ENCODE measurements at places on chromosomes 5 and 9.

GRCh38 chr5:95725937-95726810 lies 5.0 kb upstream of the RHOBTB3 start:
- no peak for DNase-seq

- DNase-seq: no peak
Observed at GRCh38 chr5:171311322-171312077, 2.5 kb downstream of the TLX3 start.

DNA sequence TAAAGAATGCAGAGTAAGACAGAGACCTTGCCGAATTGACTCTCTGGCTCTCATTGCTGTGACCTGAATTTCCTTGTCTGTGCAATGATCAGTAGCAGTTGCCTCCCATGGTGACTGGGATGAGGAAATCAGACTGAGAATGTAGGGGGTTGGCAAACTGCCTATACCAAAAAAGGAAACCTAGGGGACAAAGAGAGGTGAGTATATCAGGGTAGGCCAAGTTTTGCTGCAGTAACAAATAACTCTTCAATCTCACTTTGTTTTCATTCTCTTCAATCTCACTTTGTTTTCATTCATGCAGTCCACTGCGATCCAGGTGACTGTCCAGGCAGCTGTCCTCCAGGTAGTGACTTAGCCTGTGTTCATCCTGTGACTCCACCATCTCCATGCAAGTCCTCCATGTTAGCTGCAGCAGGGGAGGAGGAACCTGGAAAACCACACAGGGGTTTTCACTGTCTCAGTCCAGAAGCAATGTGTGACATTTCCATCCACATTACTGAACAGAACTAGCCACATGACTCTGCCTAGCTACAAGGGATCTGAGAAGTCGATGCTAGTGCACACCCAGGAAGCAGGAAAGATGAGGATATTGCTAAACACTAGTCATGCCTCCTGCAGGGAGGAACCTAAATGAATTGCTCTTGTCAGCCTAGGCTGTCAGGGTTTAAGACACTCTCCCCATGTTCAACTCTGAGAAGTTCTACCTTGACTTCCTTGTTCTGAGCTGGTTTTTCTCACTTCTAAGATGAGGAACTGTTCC lies 26.0 kb downstream of the TMEM174 start:
- DNase-seq: no peak

GRCh38 chr9:130445268-130445983 lies 665 bp downstream of the ASS1 start:
- DNase-seq: no peak

DNA sequence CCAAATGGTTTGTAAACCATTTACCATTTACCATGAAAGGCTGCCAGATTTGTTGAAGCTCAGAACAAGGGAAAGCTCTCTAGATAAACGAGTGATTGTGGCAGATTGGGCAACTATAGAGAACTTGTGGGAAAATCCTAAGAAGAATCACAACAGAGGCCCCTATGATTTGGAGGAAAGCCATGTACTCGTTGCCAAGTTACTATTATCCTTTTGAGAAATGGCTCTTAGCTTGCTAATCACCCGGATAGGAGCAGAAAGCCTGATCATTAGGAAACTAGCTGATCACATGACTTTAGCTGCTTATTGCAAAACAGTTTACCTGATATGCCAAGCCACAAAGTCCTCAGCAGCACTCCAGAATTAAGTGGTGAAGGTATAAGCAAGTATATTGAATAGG lies 23.5 kb upstream of the ATG10 start:
- no peak for DNase-seq

- DNase-seq: no peak
Observed at GRCh38 chr9:2478421-2478820, 143.2 kb upstream of the VLDLR start.

GRCh38 chr9:86948074-86948929 lies 996 bp upstream of the GAS1 start:
- peak; percentile 49 for DNase-seq

GRCh38 chr5:115366223-115366622 lies 69.8 kb upstream of the CCDC112 start:
- no peak for DNase-seq

DNA sequence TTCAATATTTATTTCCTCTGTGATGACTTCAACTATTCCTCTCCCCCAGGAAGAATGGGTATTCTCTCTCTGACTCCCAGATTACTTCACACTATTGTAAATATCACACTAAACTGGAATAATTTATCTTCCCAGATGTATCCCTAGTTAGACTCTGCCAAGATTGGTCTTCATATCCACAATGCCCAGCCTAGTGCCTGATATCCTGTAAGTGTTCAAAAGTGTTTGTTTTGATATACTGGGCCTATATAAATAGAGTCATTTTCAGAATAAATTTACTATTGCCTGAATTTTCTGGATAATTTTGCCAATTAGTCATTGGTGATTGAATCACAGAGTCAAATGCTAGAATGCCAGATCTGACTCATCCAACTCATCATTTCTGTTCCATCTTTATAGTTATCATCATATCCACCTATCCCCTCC lies 143.7 kb upstream of the TNC start:
- no peak for DNase-seq

- no peak for DNase-seq
Observed at GRCh38 chr5:151101746-151102145, 20.9 kb upstream of the TNIP1 start.

DNA sequence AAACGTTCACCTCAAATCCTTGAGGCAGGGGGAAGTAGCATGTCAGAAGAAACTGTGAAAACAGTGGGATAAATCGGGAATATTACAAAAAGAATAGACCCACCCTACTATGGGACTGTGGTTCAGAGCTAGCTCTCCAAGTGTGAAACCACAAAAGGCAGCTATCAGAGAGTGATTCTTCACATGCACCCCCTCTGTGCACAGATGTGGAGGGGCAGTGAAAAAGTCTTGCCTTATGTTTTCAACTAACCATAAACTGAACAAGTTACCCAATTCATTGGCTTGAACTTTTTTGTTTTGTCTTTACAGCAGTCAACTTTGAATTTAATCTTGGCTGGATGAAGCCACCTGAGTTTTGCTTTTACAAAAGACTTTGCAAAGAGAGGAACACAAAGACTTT lies 98.8 kb upstream of the NR4A3 start:
- no peak for DNase-seq

DNA sequence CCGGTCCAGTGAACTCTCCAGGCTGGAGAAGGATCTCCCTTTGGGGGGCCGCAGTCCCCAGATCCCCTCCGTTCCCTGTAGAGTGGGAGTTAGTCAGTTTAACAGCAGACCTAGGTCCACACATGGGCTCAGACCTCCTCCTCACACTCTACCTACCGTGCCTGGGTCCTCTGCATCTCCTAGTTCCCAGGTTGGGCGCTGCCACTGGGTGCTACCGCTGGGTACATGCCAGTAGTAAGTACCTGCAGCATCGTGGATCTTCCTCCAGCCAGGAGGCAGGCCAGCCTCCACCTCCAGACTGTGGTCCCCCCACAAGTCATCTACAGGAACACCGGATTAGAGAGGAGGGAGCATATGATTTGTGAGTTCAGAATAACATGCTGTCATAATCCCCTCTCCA lies 802 bp downstream of the APBB3 start:
- DNase-seq: no peak

DNA sequence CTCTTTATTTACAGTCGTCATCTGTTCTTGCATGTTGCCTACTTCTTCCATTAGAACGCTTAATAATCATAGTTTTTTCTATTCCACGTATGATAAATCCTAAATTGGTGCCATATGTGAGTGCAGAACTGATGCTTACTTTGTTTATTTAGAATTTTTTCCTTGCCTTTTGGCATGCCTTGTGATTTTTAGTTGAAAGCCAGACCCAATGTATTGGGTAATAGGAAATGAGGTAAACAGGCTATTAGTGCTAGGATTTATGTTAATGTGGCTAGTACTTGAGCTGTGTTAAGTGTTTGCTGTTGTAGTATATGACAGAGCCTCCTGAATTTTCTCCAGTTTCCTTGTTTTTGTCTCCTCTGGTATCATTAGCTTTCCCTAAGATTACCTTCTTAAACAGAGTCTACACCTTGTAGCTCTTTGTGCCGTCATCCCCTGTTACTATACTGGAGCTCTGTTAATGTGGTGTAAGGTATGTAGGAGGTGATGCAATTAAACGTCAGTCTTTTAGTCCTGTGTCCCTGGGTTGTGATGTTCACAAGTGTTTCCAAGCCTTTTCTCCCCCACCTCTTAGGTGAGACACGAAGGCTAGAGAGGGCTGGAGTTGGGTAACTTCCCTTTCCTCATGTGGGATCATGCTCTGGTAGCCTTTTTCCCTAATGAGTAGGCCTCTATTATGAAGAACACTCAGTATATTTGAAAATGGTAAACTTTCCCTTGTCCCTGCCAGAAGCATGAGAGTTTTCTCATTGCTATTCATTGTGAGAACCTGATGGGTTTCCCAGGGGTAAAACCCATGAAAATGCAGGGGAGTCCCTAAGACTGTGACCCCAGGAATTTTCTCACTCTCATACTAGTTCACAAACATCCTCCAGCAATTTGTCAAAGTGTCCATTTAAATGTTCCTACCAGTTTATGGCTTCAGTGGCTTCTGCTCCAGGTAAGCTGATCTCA lies 21.2 kb downstream of the SPATA31D3 start:
- no peak for DNase-seq

GRCh38 chr9:126375386-126375785 lies 48.8 kb downstream of the MVB12B start:
- no peak for DNase-seq

DNA sequence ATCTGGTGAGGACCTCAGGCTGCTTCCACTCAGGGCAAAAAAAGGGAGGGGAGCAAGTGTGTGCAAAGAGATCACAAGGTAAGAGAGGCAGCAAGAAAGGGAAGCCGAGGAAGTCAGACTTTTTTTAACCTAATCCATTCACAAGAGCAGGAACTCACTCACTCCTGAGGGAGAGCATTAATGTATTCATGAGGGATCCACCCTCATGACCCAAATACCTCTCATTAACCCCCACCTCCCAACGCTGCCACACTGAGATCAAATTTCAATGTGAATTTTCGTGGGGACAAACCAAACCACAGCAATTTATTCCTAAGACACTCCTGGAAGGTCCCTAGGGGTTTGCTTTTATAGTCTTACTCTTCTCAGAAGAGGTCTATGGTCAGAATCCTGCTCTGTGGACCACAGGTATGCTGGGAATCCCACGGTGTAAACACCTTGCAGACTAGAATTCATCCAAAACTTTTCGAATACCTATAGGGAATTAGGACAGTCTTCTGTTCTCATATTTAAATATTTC lies 108.7 kb downstream of the HSD17B3 start:
- no peak for DNase-seq

DNA sequence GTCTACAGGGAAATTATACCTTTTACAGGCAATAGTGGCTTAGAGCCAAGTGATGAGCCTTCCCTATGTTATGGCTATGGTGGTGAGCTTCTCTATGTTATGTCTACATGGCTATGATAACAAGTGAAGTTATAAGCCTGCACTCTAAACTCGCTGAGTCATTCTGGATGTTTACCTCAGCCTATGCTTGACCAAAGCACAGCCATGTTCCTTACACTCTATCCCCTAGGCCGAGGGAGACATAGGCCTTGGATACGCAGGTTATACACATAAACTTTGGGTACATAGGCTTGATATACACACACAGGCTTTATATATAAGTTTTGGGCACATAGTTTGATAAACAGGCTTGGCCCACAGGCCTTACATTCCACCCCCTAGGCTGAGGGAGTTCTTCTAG lies 13.8 kb downstream of the DMAC1 start:
- no peak for DNase-seq

DNA sequence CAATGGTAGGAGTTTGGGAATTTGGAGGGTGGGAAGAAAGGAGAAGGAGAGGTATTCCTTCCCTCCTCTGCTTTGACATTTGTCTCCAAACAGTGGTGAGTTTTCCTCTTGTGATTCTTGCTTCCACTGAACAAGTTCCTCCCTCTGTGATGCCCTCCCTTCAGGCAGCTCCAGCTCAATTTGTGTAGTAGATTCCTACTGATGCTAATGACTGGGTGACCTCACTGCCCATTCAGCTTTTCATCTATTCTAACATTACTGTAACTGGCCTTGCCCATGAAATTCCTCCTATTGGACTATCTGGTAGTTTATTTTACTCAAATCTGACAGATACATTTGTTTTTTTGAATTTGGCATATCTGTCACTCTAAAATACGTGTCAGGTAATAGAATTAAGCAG lies 121.4 kb downstream of the NFIB start:
- no peak for DNase-seq

GRCh38 chr9:2414465-2414864 lies 207.1 kb upstream of the VLDLR start:
- DNase-seq: no peak

DNA sequence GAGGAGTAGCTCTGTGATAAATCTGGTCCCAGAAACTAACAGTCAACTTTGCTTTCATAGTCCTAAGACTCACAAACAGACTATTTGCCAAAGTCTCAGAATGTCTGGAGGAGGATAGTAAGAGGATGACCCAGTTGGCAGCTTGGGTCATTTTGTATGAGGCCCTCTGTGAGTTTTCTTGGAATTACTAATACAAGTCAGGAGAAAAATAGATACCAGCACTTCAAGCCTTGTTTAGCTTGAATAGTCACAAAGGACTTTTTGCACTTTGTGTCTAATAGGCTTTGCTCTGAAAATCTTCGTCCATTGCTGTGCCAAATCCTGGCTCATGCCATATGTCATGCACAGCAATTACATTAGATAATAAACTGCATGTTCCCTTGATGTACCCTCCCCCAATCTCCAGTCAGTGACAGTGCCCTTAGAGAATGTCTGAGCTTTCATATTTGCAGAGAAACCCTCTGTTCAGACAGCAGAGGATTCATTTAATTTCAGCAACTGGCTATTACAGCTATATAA lies 612.8 kb downstream of the CSNK1G3 start:
- no peak for DNase-seq

DNA sequence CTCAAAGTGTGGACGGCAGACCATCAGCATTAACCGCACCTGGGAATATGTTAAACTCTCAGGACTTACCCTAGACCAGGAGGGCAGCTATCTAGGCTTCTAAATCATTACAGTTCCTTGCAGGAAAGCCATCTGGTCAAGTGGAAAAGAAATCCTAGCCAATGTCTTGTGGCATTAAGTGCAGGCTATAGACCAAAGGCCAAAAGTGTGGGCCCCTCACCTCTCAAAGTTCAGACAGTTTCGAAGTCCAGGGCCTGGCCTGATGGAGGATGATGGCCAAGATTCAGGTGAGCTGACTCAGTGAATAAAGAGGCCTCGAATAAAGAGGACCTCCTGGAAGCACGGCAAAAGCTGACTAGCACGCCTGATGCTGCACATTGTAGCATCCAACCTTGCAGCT lies 24.0 kb upstream of the PTPN3 start:
- DNase-seq: no peak
